ENCODE measurements at places on chromosomes 12 and 14.
A peak's percentile ranks its signal among the peaks of the same experiment; 100 is the strongest.

GRCh38 chr14:76134231-76134630 lies 17.5 kb upstream of the GPATCH2L start:
- no peak for DNase-seq

- no peak for DNase-seq
Measured at GRCh38 chr14:22471545-22472121, 117.4 kb downstream of the DAD1 start.

GRCh38 chr12:130813949-130814348 lies 25.1 kb downstream of the STX2 start:
- no peak for DNase-seq

- no peak for DNase-seq
Measured at GRCh38 chr12:31308116-31308515, 17.8 kb downstream of the SINHCAF start.

DNA sequence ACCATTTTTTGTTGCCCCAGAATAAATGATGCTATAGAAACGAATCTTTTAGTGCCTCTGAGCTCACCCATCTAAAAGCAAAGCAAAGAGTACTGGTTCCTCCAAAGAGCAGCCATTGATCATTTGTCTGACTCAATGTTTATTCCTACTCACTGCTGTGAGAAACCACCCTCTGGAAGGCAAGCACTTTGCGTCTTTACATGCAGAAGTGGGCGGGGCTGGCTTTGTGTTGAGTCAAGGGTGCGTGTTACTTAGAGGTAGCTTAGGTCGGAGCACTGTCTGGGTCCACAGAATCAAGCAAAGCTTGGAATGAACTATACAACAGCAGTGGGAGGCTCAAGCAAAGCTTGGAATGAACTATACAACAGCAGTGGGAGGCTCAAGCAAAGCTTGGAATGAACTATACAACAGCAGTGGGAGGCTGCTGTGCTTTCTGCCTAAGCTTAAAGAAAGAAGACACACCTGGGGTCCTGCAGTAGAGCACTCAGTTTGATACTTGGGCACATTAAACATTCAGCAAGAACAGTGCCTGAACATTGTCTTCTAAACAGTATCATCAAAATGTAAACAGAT lies 77.2 kb upstream of the PRICKLE1 start:
- no peak for DNase-seq

- no peak for DNase-seq
Measured at GRCh38 chr12:81615026-81615588, 144.0 kb downstream of the PPFIA2 start.

DNA sequence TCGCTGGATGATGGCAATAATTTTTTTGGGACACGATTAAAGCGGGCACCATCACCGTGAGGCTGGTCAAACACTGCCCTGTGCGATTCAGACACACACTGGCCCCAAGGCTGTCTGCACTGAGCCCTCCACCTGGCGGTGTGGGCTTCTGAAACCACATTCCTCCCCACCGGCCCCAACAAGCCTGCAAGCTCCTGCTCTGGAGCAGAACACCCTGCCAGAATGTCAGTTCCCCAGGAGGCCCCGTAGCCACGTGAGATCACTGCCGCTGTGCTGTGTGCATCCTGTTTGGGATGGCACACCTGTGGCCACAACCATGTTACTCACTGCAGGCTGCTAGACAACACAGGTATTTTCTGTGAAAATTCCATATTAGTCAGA lies 7.9 kb downstream of the GSC start:
- DNase-seq, result no peak

DNA sequence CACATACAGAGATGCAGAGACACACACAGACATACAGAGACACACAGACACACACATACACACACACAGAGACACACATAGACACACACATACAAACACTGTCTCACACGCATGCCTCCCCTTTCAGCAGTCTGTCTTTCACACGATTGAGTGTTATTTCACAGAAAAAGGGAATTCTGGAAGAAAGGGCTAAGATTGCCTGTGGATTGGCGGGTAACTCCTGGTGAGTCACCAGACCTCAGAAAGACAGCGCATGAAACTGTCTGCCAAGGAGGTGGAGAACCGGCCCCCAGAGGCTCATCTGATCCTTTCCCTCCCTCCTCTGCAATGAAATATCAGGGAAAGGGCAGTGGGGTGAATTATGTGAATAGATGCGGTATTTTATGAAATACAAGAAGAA lies 127.2 kb upstream of the GSC start:
- DNase-seq, result no peak

DNA sequence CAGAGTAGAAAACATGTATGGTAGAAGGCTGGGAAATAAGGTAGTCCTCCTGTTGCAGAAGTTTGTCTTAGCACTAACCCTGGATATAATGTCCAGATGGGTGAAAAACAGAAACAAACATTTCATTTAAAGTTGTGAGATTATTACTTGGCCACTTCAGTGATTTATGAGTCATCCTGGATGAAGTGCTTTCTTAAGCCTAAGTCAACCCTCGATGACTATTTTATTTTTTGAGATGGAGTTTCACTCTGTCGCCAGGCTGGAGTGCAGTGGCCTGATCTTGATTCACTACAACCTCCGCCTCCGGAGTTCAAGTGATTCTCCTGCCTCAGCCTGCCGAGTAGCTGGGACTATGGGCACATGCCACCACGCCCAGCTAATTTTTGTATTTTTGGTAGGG lies 10.2 kb downstream of the DLST start:
- no peak for DNase-seq

DNA sequence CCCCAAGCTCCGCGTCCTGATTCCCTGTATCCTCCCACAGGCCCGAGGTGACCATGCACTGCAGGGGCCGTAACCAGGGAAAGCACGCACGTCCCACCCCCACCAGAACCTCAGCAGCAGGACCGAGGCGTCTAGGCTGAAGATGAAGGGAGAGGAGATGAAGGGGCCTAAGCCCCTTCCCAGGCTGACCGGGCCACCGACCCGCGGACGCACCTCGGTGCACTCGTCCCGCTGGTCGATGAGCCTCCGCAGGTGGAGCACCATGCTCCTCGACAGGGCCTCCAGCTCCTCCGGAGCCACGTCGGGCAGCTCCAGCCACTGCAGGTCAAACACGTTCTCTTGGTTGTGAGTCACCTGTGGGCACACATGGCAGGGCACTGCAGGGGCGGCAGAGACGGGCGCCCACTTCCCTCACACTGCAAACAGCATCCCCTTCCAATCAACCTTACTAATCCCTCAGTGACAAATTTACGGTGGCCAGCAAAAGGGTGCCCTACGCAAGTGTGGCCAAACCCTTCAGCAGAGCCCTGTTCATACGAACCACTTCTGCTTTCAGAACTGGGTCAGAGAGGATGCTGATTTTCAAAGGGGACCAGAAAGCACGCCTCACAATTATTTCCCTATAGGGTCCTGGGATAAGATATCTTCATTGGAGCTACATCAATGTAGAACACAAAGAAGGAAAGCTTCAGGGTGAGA lies 77.8 kb downstream of the CCDC88C start:
- DNase-seq, result no peak

- DNase-seq, result peak; percentile 40
Measured at GRCh38 chr14:73463411-73463810, 5.1 kb upstream of the NUMB start.

GRCh38 chr14:73842201-73842600 lies 9.4 kb upstream of the PTGR2 start:
- no peak for DNase-seq

GRCh38 chr12:91183551-91183950 lies 934 bp upstream of the DCN start:
- DNase-seq, result no peak

GRCh38 chr12:101891462-101891971 lies 14.1 kb downstream of the DRAM1 start:
- no peak for DNase-seq

GRCh38 chr12:84756961-84757360 lies 155.6 kb downstream of the SLC6A15 start:
- no peak for DNase-seq

GRCh38 chr12:100141666-100141997 lies 1.0 kb downstream of the BLTP3B start:
- DNase-seq, result peak; percentile 27

- DNase-seq, result no peak
Measured at GRCh38 chr12:85130646-85131045, 94.5 kb downstream of the LRRIQ1 start.

GRCh38 chr12:117592588-117593305 lies 231.3 kb upstream of the NOS1 start:
- DNase-seq, result no peak

- no peak for DNase-seq
Measured at GRCh38 chr14:44657696-44658388, 150.8 kb upstream of the FSCB start.

- no peak for DNase-seq
Measured at GRCh38 chr12:70556179-70556869, 80.9 kb downstream of the PTPRB start.

DNA sequence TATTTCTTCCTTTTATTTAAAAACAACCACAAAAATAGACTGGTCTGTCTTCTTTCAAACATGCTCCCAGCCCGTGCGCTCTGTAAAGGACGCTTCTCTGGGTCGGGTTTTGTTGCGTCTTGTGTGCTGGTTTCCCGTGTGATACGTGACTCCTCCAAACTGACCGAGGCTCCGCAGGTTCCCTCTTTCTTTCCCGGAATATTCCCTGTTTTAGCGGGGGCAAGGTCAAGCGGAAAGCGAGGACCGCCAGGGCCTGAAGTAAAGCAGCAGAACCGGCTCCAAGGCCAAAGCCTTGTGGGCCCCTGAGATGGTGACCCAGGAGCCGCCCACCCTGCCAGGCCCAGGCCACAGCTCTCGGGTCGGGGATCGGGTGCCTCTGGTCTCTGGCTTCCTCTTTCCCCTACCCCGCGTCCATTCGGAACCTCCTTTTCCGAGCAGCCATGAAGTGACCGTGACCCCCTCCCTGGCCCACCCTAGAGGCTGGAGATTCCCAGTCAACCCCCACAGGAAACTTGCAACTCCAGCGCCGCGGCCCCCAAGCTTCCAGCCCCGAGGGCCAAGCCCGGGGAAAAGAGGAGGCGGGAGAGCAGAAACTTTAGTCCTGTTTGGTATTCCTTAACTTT lies 885 bp upstream of the HOXC10 start:
- DNase-seq, result no peak

- DNase-seq, result no peak
Measured at GRCh38 chr12:64893961-64894360, 69.5 kb downstream of the TBC1D30 start.

- no peak for DNase-seq
Measured at GRCh38 chr14:89660166-89660565, 243.1 kb upstream of the FOXN3 start.

DNA sequence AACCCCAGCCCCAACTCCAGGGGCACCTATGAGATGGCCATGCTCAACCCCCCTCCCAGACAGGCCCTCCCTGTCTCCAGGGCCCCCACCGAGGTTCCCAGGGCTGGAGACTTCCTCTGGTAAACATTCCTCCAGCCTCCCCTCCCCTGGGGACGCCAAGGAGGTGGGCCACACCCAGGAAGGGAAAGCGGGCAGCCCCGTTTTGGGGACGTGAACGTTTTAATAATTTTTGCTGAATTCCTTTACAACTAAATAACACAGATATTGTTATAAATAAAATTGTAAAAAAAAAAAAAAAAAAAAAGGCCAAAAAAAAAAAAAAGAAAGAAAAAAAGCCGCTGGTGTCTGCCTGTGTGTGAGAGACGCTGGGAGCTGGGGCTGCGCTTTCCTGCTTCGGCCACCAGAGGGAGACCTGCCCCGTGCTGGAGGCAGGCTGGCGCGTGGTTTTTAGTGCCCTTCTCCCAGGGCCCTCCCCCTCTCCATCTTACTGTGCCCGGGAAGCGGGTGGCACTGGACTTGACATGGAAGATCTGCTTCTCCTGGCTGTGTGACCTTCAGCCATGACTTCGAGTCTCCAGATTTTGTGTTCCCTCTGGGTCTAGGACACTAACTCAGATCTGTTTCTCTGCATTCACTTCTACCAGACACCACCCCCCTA lies 3.4 kb upstream of the NXPH4 start:
- DNase-seq, result peak; percentile 89

DNA sequence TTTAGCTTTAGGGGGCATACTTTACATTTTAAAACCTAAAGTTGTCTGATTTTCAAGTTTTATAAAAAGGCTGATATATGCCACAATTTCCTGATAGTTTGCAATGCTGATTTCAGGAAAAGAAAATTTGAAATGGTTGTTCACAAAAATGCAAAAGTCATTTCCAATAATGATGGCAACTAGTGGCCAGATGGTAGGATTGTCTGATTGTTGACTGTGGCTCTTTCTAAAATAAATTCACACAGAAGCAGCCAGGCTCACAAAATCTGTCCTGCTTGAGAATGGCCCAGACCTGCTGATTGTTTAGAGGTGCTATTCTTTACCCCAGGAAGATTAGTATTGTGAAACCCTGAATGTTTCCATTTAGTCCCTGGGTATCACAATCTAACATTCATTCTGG lies 220.3 kb downstream of the NELL2 start:
- no peak for DNase-seq

- DNase-seq, result no peak
Measured at GRCh38 chr12:125053821-125054220, 11.4 kb upstream of the AACS start.

DNA sequence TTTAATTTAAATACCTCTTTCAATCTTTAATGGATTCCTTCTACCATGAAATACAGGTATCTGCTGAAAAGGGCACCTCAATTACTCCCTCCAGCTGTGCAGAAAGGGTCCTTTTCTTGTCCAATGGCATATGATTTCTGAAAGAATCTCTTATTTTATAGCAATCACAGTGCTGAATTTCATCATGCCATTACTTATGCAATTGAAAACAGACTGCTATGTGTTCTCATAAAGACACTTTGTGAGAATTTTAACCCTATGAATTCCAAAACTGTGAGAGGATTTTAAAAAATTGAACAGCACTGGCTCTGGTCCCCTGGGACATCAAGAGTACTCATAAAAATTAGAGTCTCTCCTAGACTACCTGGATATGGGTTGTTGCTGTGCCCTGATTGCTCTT lies 45.9 kb upstream of the CNOT2 start:
- no peak for DNase-seq

- no peak for DNase-seq
Measured at GRCh38 chr12:16579041-16579440, 26.9 kb downstream of the LMO3 start.

- DNase-seq, result peak; percentile 58
Measured at GRCh38 chr12:47885012-47885501, 19.7 kb downstream of the VDR start.

DNA sequence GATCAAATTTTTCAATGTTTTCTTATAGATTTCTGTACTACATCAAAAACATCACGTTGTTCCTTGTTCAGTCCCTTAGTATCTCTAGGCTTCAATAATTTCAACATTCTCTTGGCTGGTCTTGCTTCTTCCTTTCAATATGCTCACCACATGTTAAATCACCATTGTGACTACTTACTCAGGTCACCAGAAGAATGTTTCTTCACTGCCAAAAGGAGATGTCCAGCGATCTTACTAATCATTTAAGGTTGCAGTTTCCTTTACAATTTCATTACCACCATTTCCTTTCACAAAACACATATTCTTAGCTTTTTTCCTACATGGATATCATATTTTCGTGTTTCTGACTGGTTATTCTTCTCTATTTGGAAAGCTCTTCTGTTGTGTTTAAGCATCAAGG lies 363.8 kb downstream of the NAV3 start:
- no peak for DNase-seq

DNA sequence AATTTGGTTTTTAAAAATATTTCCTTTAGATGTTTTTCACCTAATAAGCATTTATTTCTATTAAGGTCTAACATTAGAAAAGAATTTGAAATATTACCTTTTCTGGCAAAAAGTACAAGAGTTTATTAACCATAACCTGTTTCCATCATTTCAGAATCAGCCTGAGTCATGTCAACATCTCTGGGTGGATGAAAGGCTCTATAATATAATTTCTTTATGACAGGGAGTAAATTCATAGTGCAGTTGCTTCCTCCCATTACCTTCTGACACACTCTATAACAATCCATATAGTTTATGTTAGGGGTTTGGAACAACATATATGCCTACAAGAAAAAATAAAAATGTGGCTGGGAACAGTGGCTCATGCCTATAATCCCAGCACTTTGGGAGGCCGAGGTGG lies 134.5 kb downstream of the SLC2A13 start:
- no peak for DNase-seq

All from CD4-positive, alpha-beta T cell treated with Interleukin-17A for 1 hour (primary cell).